ENCODE measurements at places on chromosomes 11 and 22.

- peak; percentile 73 for DNase-seq
Measured at GRCh38 chr11:73866586-73866996, 10.1 kb downstream of the COA4 start.

GRCh38 chr11:128662960-128663359, 30.9 kb upstream of the FLI1 start:
- no peak for DNase-seq

DNA sequence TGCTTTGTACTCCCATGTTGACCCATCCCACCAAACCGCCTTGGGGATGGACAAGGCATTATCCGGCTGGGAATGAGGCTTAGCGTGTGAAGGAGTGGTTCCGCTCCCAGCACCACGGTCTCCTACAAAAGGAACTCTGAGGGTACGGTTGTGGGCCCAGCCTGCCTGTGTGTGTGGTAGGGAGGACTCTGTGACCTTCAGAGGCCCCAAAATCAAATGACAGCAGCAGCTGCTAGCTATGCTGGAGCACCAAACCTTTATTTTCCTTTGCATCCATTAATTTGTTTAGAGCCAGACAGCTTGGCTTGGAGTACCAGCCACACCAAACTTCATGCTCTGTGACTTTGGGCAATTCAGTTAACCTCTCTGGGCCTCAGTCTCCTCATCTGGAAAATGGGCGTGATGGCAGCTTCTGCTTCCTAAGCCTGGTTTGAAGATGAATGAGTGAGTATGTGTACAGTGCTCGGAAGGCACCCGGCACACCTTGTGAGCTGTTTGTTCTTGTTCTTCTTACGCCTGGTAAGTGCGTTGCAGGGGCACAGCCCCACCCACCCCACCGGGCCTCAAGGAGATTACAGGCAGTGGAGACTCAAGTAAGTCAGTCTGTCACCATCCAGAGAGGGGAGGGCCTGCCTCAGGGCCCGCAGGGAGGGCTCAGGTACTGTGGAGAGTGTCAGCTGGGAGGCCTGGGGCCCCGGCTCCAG, 25.3 kb downstream of the MB start:
- no peak for DNase-seq

DNA sequence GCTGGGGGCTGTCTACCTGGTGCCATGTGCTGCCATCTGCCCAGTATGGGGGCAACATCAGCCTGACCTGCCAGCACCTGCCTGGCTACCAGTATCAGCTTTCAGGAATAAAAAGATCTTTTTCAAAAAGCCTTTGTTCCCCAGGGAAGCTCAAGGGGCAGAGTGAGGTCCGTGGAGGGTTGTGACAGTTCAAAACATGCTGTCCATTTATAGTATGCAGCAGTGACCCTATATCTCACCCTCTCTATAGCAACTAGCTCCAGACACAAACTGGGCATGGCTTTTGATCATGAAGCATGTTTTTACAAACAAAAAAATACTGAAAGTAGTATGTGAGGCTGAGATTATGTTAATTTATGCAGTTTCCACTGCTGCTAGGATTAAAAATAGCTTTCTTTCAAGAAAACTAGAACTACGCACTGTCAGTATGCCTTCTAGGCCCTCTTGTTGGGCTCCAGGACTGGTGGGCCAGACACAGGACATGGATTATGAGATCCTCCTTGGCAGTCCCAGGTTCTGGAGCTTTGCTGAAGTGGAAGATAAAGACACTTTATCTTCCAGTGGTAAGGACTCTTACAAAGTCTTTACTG, 23.4 kb downstream of the NAV2 start:
- no peak for DNase-seq

- no peak for DNase-seq
Measured at GRCh38 chr11:46519351-46519750, 74.5 kb downstream of the AMBRA1 start.

- DNase-seq: peak; percentile 77
Measured at GRCh38 chr11:60915248-60915914, 1.4 kb downstream of the TMEM109 start.

GRCh38 chr11:130474637-130475400, 26.4 kb downstream of the ADAMTS15 start:
- DNase-seq: peak; percentile 18

DNA sequence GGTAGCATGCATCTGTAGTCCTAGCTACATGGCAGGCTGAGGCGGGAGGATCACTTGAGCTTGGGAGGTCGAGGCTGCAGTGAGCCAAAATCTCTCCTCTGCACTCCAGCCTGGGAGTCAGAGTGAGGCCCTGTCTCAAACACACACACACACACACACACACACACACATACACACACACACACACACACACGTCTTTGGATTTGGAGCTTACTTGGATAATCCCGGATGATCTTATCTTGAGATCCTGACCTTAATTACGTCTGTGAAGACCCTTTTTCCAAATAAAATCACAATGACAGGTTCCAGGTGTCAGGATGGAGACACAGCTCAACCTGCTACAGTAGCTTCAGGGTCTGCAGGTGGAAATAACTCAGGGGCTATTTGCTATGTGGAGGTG, 1.1 kb downstream of the UPB1 start:
- no peak for DNase-seq

- DNase-seq: peak; percentile 21
Measured at GRCh38 chr22:49971232-49972162, 10.9 kb downstream of the PIM3 start.

DNA sequence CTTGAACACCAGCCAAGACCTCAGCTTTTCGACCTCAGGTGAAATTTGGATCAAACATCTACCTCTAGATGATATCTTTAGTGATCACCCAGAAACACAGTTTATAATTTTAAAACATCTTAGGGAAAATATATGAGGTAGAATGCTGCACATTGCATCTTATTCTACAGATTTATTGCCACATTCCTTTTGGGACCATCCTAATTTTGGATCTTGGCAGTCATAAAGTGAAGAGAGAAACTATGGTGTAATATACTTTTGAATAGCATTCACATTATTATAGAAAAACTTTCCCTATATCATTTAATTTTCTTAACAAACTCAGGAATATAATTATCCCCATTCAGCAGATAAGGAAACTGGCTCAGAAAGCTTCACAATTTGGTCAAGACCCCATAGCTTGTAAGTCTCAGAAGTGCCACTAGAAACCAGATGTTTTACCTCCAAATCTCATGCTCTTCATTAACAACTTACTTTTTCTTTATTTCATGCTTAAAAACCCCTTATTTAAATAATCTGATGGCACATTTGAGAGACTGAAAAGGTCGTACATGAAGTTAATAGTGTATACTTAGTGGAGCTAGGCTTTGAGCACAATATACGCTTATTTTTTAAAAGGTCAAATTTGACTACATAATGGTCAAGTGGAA, 199.2 kb upstream of the CTSC start:
- DNase-seq: no peak

GRCh38 chr11:133503236-133503635, 29.1 kb downstream of the OPCML start:
- DNase-seq: no peak

DNA sequence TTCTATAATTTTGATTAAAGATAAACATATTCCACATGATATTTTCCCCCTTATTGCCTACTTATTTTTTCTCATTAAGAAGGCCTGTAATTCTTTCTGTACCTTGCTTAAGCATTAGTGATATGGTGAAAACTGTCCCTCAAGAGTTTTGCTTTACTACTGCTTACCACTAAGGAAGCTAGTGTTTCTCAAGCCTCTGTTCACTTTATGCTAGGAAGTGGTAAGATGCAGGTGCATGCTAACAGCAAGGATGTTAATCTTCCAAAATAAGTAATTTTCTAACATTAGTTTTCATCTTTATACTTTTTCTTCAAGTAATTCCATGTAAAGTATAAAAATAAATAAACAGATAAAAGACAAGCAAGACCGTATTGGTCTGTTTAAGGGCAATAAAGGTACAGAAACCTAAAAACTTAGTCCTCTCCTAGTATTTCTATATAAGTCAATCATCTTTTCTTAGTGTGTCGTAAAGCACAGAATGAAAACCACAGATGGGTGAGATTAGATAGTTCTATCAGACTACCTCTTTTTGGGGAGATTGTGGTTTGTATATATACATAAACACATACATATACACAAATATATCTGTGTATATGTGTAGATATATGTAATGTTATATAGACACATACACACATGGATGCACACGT, 731.0 kb upstream of the CNTN5 start:
- DNase-seq: no peak

DNA sequence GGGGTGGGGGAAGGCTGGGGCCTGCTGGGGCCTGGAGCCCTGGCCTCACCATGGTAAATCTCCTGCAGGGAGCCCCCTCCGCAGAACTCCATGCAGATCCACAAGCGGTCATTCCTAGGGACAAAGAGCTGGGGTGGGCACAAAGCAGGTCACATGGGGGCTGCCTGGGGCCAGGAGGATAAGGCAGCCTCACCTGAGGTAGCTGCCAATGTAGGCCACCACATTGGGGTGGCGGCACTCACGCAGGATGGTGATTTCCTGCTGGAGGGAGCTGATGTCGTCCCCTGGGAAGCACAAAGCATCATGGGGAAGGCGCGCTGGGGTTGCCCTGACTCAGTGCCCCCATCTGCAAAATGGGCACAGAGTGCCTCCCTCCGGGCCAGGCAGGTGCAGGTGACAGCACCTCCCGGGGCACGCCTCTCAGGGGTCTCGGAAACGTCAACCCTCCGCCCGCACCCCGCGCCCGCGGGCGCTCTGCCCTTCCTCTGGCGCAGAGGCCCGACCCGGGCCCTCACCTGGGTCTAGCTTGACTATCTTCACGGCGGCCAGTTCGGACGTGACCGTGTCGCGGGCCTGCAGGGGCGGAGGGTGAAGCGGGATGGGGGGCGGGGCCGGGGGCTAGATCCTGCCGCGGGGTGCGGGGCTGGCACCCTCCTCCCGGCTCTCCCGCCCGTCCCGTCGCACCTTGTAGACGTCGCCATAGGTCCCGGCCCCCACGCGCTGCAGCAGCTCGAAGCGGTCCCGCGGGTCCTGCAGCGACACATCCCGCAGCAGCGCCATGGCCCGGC, 450 bp downstream of the MAP4K2 start:
- no peak for DNase-seq

- DNase-seq: peak; percentile 61
Measured at GRCh38 chr22:29994943-29995342, 85.3 kb upstream of the HORMAD2 start.

GRCh38 chr11:44309478-44310205, at the start of gene ALX4:
Gene ALX4 (minus strand): TSS chr11:44310139. CDS start chr11:44310062, 77 bp downstream.
- peak; percentile 81 for DNase-seq

- no peak for DNase-seq
Measured at GRCh38 chr11:80596291-80596810, 1155.5 kb upstream of the TENM4 start.

DNA sequence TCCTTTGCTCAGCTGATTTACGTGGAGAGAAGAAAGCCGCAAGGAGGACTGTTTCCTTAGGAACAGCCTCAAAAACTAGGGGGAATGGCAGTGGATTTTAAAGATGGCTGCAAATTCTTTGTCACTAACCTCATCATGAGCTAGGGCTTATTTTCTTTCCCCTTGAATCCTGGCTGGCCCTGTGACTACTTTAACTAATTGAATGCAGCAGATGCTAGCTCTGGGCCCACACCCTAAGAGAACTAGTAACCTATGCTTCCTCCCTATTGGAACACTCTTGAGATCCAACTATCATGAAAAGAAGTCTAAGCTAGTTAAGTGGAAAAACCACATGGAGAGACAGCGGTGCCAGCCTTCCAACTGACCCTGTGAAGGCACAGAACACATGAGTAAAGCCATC, 421.3 kb upstream of the NARS2 start:
- DNase-seq: no peak

DNA sequence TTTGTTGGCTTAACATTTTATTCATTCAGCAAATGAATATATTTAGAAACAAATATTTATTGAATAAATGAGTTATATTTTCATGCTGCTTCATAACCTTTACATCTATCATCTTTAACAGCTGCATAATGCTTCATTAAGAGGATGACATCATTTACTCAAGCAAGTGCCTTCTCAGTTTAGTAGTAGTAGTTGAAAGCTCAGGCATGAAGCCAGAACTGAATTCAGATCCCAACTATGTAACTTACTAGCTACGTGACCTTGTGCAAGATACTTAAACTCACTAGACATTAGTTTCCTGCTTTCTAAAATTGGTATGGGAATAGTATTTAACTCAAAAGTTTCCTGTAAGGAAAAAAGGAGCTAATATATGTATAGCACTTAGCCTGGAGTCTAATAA, 90.3 kb downstream of the TMPRSS5 start:
- DNase-seq: peak; percentile 78

DNA sequence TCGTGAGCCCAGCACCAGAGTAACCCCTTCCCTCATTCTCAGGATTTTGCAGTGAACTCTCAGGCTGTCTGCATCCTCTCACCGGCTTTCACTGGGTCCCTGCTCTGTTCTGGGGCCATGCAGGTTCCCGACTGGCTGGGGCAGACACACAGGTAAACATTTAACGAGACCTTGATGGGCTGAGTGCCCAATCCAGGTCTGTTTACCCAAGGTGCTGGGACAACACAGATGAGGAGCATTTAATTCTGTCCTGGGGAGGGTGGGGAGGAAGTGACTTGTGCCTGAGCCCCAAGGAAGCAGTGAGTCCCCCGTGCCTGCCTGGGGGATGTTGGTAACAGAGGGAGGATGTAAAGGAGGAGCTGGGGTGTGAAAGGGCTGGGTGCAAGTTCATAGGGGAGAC, 4.4 kb downstream of the BIK start:
- no peak for DNase-seq
